ENCODE measurements at places on chromosomes 7 and 10.
A peak's percentile ranks its signal among the peaks of the same experiment; 100 is the strongest.

DNA sequence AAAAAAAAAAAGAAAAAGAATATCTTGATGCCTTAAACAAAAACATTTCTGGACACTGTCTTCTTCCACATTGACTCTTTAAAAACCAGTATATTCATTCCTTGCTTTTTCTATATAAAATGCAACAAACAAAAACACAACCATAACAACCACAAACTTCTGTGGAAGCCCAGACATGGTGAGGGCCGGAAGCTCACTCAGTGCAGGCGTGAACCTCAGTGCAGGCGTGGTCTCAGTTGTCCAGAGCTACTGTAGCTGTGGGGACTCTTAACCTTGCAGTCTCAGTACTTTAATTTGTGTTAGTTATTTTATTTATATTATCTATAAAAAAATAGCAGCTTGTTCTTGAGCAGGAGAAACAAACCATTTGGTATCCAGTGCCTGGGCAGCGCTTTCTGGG lies 131.8 kb downstream of the DOCK1 start:
- DNase-seq, result no peak

GRCh38 chr7:143493751-143494150 lies 16.1 kb downstream of the TAS2R41 start:
- no peak for DNase-seq

GRCh38 chr7:106126170-106126938 lies 14.2 kb upstream of the SYPL1 start:
- peak; percentile 64 for DNase-seq

DNA sequence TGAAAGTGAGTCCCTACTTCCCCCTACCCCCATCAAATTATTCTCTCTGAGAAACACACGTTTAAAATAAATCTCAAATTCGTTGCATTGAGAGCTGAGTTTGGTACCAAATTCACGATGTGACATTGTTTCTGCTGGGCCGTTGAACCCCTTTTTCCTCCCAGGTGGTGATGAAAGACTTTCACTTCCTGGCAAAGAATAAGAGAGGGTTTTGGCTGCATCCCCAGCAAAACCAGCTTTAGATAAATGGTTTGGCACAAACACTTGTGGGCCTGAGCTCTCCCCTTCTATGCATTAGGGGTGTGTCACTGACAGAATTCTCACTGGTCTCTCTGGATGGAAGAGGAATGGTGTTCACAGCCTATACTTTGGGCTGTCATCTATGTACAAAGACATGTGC lies 8.8 kb upstream of the DNTT start:
- DNase-seq, result no peak

- peak; percentile 63 for DNase-seq
These were observed 79.1 kb downstream of the PRTFDC1 start for GRCh38 chr10:24873281-24873683.

DNA sequence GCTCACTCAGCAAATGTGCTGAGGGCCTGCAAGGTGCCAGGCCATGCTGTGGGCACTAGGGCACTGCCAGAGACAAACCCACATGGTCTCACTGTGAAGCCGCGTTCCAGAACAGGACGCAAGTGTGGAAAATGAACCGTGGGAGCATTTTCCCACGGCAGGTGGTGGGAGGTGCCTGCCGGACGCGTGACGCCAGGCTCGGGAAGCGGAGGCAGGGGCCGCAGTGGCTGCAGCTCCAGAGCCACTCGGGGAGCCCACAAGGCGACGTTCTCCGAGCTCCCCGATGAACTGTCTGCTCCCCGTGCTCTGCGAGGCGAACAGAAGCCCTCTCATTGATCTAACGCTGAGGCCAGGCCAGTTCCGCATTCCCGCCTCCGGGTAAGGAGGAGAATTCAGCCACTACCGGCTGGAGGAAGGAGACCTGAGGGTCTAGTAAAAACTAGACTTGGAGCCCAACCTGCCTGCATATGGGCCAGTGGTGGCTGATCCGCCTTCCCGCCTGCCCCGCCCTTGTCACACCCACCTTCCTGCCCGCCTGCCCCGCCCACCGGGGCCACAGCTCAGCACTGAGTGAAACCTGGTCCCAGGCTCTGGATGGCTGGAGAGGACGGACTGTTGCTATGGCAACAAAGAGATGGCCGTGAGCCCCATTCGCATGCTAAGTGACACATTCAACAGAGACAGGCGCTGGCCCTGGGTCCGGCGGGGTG lies 13.1 kb downstream of the ADGRA1 start:
- peak; percentile 48 for DNase-seq

- DNase-seq, result no peak
These were observed 31.9 kb downstream of the DUSP5 start for GRCh38 chr10:110529596-110530011.

DNA sequence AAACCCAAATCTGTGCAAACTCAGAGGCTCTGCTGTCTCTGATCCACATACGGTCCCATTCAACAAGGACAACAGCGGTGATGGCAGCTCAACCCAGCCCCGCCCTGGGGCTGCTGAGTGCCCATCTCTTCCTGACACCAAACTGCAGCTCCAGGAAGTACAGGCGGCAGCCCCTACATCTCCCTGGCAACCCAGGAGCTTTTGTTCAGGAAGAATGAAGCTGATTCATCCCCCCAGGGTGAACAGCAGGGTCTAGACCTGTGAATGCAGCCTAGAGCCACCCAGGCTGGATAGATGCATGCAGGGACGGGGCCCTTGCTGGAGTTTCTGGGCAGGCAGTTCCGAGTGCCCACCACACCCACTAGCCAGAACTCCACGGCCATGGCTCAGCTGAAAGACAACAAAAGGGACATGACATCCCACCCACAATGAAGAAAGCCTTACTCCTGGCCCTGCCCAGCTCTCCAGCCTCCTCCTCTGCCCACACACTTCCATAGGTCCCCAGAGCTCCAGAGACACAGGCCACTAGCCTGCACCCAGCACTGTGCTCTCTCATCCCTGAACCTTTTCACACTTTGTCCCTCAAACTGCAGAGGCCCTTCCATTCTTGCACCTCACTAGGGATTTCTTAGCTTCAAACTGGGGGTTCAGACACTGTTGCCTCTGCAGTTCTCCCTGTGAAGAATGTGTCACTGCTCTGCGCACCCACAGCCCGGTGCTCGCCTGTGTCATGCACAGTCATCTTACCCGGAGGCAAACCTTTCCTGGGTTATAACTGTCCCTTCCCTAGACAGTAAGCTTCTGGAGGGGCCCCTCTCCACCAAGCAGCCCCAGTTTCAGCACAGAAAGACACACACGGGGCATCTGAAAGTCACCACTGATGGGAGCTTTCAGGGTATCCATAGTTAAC lies 99.1 kb downstream of the GRID1 start:
- DNase-seq, result no peak

- no peak for DNase-seq
These were observed 108.4 kb upstream of the SEMA3A start for GRCh38 chr7:84302949-84303348.

DNA sequence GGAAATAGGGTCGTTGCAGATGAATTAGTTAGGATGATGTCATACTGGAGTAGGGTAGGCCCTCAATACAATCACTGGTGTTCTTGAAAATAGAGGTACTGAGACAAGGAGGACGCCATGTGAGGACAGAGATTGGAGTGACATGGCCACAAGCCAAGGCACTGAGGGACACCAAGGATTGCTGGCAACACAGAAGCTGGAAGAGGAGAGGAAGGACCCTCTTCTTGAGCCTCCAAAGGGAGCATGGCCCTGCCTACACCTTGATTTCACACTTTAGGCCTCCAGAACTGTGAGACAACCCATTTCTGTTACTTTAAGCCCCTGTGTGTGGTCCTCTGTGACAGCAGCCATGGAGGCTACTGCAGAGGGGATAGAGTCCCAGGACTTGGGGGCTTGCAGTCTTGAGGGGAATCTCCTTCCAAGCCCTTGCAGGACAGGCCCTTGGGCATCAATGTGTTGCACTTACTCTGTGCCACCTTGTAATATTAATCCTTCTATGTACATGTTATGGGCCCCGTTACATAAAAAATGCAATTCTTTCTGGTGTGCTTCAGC lies 3.7 kb upstream of the AOC1 start:
- no peak for DNase-seq

DNA sequence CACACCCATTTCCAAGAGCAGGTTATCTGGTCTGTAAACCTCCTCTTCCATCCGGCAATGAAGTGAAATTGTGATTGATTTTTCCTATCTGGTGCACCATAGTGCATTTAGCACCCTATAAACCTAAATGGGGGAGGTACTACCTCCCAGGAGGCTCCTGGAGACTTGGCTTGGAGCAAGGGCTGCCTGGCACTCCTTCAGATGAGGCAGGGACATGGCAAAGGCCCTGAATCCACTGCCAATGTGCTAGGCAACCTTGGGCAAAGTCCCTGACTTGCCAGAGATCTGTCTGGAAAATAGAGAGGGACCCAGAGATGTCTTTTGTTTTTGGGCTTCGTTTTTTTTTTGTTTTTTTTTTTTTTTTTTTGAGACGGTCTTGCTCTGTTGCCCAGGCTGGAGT lies 6.7 kb upstream of the GRID1 start:
- DNase-seq, result no peak

DNA sequence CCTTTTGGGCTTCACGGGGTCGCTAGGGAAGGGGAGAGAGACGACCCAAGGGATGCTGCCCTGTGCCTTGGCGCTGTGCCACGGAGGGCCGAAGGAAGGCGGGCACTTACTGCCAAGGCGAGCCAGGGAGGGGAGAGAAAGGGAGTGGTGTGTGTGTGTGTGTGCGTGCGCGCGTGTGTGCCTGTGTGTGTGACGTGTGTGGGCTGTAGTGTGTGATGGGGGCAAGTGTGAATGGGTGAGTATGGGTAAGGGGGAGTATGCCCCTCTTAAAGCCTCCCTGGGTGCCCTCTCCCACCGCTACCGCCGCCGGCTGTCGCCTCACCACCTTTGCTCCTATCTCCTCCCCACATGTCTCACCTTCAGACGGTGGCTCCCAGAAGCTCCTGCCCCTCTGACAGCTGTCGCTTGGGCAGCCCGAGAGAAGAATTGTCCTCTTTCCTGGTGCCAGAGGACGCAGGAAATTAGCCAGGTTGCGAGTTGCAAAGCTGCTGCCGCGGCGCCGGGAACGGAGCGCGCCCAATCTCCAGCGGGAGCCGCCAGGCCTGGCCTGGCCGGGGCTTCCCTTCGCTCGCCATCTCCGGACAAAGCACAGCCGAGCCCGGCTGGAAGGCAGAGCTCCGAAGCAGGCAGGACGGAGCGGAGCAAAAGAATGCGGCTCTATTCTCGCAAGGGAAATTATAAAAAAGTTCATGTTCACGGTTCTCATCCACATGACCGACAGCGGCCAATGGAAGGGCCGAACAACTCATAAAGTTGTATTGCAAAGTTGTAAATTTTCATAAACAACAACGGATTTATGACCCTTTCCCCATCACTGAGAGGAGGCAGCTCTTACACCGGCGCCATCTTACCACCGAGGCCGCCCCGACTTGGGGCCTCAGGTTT lies at the start of gene HOXA3:
TSS of gene HOXA3 (minus strand) at position 653 of the 885 bp plus-strand sequence. CDS start 41,943 bp downstream, outside the sequence.
- DNase-seq, result no peak

DNA sequence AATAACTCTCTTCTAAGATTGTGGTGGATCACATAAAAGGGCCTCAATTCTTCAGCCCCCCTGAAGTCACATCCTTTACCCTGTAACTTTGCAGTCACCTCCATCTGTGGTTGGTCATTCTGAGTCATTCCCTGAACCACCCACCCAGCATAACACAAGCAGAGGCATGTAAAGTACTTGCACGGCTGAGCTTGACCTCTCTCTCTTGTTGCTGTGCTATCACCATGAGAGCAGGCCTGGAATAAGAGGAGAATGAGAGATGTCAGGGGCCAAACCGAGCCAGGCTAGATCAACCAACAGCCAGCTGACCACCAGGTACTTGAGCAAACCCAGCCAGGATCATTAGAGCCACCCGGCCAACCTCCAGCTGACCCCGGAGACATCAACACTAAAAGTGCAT lies 13.5 kb upstream of the STK17A start:
- no peak for DNase-seq

- no peak for DNase-seq
These were observed 58.9 kb downstream of the NAMPT start for GRCh38 chr7:106225856-106226255.

GRCh38 chr7:87570178-87570577 lies 30.5 kb downstream of the ABCB1 start:
- no peak for DNase-seq

DNA sequence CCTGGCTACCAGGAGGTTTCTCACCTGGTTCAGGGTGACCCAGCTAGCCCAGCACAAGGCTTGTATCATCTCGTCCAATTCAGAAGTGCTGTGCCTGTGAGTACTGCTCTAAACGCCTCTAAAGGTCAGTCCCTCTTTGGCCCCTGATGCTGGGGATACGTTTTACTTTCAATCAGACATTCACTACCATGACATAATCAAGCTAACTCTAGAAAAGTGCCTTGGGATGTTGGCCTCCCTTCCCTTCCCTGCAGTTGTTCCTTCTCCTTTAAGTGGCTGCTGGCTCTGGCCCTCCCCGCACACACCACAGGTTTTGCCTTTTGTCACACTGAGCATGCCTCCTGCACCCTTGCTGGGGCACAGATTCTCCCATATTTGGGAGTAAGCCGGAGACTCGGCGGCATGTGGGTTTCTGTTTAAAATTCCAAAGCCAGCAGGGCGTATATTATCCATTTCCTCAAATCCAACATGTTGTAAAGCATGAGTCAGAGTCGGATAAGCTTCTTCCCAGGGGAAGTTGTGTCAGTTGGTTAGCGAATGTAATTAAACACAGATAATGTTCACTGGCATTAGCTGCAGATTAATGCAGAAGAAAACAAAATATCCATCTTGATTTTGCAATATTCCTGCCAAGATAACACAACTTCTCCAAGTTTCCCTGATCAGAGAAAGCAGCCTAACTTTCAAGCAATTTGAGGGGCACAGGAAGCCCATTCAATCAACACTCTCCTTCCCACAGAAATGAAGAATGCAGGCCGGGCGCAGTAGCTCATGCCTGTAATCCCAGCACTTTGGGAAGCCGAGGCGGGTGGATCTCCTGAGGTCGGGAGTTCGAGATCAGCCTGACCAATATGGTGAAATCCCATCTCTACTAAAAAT lies 31.8 kb upstream of the VCL start:
- no peak for DNase-seq

GRCh38 chr7:36021917-36022550 lies 131.0 kb upstream of the EEPD1 start:
- no peak for DNase-seq

DNA sequence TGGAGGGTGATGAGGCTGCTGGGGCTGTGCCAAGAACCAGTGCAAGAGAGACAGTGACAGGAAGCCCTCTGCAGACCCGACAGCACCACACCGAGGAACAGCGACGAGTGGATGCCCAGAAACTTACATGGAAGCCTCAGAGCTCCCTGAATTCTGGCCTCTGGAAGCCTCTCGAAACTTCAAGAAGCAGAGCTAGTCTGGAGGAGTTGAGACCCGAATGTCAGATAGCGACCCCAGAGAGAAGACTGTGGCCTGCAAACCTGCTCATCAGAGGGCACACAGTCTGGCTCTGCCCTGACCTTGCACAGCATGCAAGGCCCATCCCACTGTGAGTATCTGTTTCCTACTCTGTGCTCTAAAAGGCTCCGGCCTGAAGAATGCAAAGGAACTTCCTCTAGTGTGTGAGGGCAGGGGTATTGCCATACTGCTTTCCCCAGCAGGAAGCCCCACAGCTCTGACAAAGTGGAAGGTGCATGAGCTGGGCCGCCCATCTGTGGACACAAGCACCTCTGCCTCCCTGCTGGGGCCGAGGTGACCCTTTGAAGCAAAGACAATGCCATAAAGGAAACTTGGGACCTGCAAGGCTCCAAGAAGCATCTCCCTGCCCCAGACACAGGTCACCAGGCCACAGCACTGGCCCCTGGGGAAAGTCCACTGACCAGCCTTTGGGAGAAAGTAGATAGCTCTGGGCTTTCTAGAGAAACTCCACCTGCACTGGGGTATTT lies 10.5 kb upstream of the C10orf71 start:
- DNase-seq, result no peak

GRCh38 chr7:98291717-98292116 lies 10.2 kb downstream of the BRI3 start:
- no peak for DNase-seq

GRCh38 chr10:43322769-43323168 lies 48.7 kb upstream of the FXYD4 start:
- DNase-seq, result peak; percentile 93

Data from hematopoietic multipotent progenitor cell treated with erythropoietin and hydrocortisone succinate and interleukin-3 and kit ligand, for 6 days (in vitro differentiated cells).